ENCODE measurements at places on chromosomes 11 and 22.

DNA sequence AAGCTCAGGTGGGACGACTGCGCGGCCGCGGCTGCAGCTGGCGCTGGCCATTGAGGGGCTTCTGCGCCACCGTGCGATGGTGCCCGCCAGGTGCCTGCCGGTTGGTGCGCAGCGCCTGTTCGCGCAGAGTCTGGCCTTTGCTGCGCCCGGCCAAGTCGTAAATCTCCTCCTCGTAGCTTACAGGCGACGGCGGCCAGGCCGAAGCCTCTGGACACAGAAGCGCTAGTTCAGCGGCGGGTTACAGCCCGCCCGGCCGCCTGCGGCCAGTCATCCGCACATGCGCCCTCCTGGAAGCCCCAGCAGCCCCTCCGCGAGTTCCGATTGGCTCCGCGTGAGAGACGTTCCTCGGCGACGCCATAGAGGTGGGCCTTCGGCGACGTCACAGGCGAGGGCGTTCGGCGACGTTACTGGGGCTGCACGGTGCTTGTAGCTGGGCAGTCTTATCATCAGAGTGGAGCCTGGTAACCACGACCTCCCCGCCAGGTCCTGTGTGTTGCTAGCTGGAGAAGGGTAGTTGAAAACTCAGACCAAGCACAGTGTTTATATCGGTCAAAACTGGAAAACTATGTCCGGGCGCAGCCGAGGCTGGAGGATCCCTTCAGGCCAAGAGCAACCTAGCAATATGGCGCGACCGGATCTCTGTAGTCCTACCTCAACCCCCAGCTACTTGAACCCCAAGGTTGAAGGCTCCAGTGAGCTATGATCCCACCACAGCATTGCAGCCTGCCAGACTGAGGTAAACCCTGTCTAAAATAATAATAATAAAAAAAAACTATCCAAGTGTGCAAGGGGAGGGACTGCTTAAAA, 265.7 kb downstream of the OR4C45 start:
- DNase-seq = no peak

DNA sequence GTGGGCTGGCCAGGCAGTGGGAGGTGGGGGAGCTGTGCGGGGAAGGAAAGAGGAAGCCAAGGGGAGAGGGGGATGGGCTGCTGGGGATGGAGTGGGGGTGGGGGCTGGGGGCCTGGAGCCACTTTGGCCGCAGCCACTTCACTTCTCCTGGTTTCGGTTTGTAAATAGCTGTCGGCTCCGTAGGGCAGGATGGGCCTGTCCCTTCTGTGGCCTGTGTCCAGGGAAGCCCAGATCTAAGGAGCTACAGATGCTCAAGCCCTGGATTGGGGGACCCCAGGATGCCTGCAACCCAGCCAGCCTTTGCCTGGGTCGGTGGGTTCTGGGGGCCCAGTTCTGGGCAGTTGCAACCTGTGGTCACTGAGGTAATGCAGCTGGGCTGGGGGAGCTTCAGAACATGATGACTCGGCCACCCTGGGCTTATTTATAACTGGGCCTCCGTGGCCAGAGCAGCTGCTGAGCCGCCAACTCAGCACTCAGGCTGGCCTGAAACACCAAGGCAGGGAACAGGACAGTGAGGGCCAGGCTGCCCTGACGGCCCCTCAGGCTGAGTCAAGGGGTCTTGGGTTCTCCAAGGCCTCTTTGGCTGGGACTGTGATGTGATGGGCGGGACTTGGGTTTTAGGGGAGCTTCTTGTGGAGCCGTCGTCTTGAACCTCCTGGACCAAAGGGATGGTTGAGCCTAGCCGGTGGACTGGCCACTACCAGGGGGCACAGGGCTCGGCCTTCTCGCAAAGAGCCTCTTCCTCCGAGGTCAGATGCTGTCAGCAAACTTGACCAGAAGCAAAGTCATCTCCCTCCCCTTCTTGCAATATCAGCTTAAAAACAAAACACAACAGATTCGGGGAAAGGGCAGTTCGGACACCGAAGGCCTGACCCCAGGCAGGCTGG, 15.0 kb upstream of the SLC39A13 start:
- DNase-seq = no peak

DNA sequence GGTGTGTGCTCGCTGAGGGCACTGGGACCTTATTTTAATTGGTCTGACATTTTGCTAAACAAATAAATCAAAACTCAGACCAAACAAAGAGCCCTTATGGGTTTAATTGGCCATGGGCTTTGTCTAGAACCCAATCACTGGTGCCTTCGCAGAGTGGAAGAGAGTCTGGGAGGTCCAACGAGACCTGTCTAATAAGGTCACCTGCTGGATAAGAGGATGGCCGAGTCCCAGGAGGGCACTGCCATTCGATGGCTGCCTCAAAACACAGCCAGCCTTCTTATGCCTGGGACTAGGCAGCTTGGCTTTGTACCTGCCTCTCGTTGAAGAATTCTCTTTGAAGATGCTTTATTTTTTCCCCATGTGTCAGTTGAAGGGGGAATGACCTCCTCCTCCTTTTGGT, 171.1 kb downstream of the CEP164 start:
- DNase-seq = no peak

GRCh38 chr22:37686002-37686982, at the start of gene NOL12:
NOL12 (plus strand) TSS chr22:37686343; CDS start chr22:37686393, 50 bp downstream.
- DNase-seq = peak; percentile 91

GRCh38 chr11:19628018-19628417, 84.6 kb upstream of the NAV2 start:
- peak; percentile 16 for DNase-seq

DNA sequence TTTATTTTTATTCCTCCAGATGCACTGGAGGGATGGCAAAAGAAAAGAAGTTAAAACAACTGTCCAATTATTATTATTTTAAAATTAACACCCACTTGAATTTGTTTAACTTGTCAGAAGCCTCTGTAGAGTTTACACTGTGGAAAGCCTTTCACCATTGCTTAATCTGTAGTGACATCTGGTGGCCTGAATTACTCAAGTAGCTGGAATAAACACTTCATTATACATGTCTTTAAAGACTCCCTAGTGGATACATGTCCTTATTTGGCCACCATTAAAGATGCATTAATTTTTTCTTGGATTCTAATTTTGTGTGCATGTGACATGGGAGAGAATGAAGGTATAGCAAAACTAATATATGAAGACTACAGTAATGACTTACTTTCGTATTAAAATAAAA, 1496.5 kb downstream of the FAM181B start:
- peak; percentile 50 for DNase-seq

- no peak for DNase-seq
Observed at GRCh38 chr11:45223496-45223895, 62.6 kb downstream of the SYT13 start.

DNA sequence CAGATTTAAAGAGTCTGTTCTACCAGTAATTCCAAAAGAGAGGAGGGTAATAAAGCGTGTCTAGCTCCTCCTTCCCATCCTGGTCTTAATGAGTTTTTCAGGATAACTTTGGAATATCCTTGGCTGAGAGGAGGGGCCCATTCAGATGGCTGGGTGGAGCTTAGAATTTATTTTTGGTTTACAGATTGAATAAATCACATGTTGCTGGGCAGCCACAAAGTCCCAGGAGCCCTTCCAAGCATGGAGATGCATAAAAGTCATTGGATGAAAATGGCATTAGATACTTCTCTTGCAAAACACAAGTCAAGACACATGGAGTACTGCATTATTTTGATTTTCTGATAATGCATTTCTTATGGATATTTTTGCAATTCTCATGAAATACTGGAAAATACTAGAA, 139.0 kb downstream of the TRPC6 start:
- no peak for DNase-seq

- DNase-seq = no peak
Observed at GRCh38 chr11:73114835-73115220, 27.3 kb downstream of the FCHSD2 start.

Measured in midbrain (tissue), 1 donor.